ENCODE measurements at places on chromosomes 16 and 17.

DNA sequence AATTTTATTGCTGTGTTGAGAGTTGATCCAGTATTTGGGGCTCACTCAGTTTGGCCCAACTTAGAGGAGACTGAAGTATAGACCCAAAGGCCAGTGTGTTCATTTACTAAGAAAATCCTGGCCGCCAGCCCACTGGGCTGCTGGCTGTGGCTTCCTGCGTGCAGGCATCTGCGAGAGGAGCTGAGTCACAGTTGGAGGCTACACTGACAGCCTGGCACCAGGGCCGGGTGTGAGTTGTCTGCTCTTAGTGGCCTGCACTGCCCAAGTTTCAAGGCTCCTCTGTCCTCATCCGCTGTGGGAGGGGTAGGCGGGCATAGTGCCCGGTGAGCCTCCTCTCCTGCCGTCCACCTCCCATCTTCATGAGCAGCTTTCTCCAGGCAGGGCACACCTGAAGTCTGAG is 54.2 kb downstream of the PLD6 start:
- H3K4me3 ChIP-seq = no peak overlapping the region
- H3K36me3 ChIP-seq = peaks cover 63% of the 10 kb centered on the region
- H3K27me3 ChIP-seq = no peaks in the 10 kb centered on the region
- peak; percentile 97 for DNase-seq
- H3K27ac ChIP-seq = peak overlapping the region; percentile 80

GRCh38 chr16:76207270-76207669 is 69.9 kb upstream of the CNTNAP4 start:
- no peak overlapping the region for H3K27ac ChIP-seq
- DNase-seq = no peak
- no peak overlapping the region for H3K4me3 ChIP-seq
- no peaks in the 10 kb centered on the region for H3K4me1 ChIP-seq
- H3K36me3 ChIP-seq = no peaks in the 10 kb centered on the region

- DNase-seq = no peak
- H3K4me1 ChIP-seq = no peaks in the 10 kb centered on the region
- no peaks in the 10 kb centered on the region for H3K27me3 ChIP-seq
- H3K4me3 ChIP-seq = no peak overlapping the region
- no peaks in the 10 kb centered on the region for H3K36me3 ChIP-seq
Measured at GRCh38 chr17:31907342-31907962, 5.9 kb upstream of the UTP6 start.

GRCh38 chr16:85536411-85537330 is 76.5 kb upstream of the GSE1 start:
- no peak overlapping the region for H3K4me3 ChIP-seq
- H3K4me1 ChIP-seq = peaks cover 42% of the 10 kb centered on the region
- H3K27me3 ChIP-seq = no peaks in the 10 kb centered on the region
- DNase-seq = no peak
- no peaks in the 10 kb centered on the region for H3K36me3 ChIP-seq
- no peak overlapping the region for H3K27ac ChIP-seq
